Smooth muscle cell of the brain vasculature (primary cell): ENCODE measurements at places on chromosomes 1 and 21.

- no peak for DNase-seq
Measured at GRCh38 chr1:197771904-197772556, 3.2 kb downstream of the DENND1B start.

DNA sequence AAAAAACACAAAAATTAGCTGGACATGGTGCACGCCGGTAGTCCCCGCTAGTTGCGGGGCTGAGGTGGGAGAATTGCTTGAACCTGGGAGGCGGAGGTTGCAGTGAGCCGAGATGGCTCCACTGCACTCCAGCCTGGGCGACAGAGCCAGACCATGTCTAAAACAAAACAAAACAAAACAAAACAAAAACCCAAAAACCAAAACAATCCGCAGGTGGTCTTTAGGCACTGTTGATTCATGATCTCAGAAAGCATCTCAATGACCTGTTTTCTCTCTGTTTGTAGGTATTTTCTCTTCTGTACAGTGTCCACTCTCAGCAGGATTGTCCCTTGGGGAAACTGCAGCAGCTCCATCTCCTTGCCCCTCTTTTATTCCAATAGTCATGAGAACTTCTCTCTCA lies 74.9 kb upstream of the ADGRL2 start:
- DNase-seq = no peak

DNA sequence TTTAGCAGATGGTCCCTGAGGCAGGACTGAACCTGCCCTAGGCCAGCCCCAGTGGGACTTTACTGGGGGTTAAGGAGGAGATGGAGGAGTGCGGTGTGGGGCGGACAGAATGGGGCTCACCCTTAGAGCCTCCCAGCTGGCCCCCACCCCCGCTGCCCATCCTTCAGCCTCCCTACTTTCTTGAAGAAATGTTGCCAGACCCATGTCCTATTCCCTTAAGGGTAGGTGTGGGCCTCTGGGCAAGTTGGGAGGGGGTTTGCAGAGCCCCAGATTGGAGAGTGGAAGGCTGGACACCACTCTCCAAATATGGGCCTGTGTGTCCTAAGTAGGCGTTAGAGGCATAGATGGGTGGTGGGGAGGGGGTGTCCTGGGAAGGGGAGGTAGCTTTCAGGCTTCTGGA lies 19.2 kb upstream of the EPS8L3 start:
- DNase-seq = no peak

- no peak for DNase-seq
Measured at GRCh38 chr1:23661887-23662286, 29.7 kb upstream of the RPL11 start.

- no peak for DNase-seq
Measured at GRCh38 chr21:39911286-39912199, 44.3 kb downstream of the PCP4 start.

DNA sequence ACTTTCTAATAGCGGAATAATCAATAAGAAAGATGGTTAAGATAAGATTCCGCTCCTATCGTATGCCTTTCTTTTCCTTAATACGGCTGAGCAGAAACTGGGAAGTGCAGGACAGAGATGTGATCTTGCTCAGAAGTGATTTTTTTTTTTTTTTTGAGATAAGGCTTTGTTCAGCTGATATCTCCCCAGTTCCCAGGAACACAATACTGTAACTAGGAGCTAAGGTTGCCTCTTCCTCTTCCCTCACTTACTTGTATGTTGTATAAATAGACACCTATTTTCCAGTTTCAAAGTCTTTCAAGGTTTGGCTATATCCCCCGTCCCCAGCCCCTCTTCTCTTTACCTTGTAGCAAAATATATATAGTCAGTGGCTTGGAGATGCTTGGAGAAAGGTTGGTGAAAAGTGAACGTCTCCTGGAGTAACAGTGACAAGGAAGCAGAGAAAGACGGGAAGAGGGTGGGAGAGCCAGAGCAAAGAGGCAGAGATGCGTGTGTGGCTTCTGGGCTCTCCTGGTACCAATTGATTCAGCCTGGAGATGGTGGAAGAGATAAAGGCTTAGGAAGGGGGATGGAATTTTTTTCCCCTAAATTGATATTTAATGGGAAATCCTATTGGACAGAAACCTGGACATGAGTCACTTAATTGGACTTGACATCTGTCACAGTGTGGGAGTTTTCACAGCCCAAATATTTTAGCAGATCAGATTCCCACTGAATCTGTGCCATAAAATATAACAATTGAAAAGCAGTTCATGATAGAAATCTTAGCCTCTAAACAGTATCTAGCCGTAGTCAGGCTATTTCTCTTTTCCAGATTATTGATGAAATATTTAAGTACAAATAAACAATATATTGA lies at the start of gene NHLH2:
Gene NHLH2, minus strand, starts transcription at position 522 of the 856 bp plus-strand sequence. CDS start 2,754 bp downstream, outside the sequence.
- DNase-seq = no peak

- DNase-seq = no peak
Measured at GRCh38 chr1:86419277-86419903, 4.6 kb upstream of the CLCA2 start.

- no peak for DNase-seq
Measured at GRCh38 chr21:38261851-38262250, 5.1 kb downstream of the KCNJ15 start.

- DNase-seq = no peak
Measured at GRCh38 chr1:222334026-222334680, 213.8 kb downstream of the HHIPL2 start.

- no peak for DNase-seq
Measured at GRCh38 chr1:44591381-44591780, 82.9 kb downstream of the TMEM53 start.

- no peak for DNase-seq
Measured at GRCh38 chr1:212488436-212489283, 55.9 kb downstream of the NENF start.

GRCh38 chr1:62599044-62599443 lies 1.7 kb downstream of the ANGPTL3 start:
- DNase-seq = no peak

DNA sequence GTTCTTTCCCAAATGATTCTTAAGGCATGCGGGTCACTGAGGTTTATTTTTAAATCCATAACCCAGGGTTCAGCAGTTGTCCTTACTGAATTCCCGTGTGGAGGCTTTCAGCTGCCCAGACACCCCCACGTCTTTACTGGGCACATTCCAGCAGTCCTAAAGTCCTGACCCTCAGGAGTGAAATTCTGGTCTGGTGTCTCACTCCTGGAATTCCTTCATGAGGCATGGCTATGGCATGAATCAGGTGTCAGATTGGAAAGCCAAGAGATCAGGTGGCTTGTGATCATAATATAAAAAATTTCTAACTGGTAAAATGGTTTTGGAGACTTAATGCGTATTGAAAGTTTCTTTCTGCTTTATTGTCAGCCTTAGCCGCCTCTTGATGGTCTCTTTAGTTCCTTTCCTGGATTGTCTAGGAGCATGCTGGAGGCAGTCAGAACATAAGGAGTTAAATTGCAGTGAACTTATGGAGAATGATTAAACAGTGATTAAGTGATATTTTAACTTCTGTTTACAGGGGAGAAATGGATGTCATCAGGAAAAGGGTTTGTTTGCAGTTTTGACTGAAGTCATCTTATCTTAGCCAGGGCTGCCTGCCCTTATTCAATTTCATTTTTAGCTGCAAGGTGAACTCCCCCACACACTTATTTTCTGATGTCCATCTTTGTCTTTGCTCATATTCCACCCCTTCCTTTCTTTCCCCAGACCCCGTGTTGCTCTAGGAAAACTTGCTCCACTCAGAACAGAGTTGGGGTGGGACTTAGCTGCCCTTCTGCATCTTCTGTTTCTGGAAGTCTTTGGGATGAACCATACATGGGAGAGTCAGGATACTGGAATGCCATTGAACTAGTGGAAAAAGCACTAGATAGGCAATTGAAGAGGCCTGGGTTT lies 25.7 kb upstream of the MACF1 start:
- DNase-seq = no peak

GRCh38 chr1:2046174-2046917 lies 3.9 kb upstream of the PRKCZ start:
- no peak for DNase-seq

GRCh38 chr1:39642796-39643195 lies 3.4 kb upstream of the HEYL start:
- DNase-seq = no peak

GRCh38 chr1:180851995-180852887 lies 60.5 kb upstream of the KIAA1614 start:
- no peak for DNase-seq

GRCh38 chr1:47763591-47764171 lies 233.5 kb downstream of the TRABD2B start:
- DNase-seq = no peak

DNA sequence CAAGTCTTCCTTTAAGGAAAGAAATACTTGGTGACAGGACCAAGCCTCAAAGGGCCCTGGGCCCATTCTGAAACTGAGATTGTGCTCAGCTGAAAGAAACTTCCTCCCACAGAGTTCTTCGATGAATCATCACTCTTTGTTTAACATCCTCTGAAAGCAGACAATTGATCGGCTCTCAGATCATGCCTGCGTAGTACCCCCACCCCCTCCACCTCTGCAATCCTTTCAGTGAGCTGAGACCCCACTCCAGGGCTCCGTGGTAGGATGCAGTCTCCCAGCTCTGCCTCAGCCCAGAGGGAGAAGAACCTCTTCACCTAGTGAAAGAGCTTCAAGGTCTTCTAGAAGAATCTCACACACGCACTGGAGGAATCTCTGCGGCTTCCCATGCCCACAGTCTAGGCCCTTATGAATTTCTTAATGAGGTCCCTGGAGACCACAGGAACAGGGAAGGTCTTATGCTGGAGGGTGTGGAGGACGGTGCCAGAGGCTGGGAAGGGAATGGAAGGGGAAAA lies 104.9 kb upstream of the SOD1 start:
- DNase-seq = no peak

DNA sequence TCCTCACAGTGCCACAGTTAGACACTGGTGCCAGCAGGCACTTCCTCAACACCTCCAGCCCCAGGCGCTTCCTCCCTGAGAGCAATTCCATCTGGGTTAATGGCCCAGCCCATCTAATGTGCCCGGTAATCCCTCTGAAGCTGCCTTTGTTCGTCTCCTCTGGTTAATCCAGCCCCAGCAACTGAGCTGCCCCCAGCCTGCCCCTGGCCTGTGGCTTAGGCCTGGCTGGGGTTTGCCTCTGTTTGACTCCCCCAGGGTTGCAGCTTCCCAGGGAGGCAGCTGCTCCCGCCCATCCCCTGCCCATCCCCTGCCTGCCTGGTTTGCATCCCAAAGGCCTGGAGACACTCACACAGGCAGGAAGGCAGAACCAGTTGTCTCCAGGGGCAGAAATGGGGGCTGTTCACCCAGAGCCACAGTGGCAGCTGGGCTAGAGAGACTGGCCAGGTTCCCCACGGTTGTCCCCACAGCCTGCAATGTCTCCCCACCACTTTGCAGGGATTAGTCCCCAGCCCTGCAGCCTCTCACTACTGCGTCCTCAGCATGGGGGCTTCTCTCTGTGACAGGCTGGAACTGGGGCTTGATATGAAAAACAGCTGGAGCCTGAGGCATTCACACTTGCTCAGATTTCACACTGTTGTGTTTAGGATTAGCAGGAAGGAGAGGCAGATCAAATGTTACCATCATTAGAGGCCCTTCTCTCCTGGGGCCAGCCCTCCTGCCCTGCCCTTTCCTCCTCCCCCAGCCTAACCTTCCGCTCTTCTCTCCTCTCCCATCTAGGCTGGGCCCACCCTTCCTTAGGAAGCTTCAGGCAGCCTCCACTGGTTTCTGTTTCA lies 120.2 kb downstream of the TLR5 start:
- no peak for DNase-seq

GRCh38 chr1:6898974-6899539 lies 113.8 kb downstream of the CAMTA1 start:
- no peak for DNase-seq

- no peak for DNase-seq
Measured at GRCh38 chr1:196732526-196732925, 42.1 kb upstream of the CFHR3 start.

DNA sequence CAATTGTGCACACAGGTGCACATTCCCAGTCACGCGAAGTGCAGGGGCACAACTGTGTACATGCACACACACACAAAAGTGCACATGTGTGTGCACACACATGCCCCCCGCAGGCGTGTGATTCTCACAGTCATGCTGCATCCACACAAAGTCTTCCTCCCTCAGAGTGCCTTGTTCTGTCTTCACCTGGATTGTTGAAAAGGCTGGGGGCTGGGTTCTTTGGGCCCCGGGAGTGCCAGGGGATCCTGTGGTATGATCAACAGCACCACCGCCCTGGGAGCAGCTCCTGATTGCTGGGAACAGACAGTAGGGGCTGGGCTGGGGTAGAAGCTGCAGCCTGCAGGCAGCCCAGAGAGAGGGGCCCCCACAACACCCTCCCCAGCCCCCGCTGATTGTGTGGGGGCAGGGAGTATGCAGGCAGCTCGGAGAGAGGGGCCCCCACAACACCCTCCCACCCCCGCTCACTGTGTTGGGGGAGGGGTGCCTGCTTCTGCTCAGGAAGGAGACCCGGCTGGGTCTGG lies 3.4 kb downstream of the COL18A1 start:
- no peak for DNase-seq

DNA sequence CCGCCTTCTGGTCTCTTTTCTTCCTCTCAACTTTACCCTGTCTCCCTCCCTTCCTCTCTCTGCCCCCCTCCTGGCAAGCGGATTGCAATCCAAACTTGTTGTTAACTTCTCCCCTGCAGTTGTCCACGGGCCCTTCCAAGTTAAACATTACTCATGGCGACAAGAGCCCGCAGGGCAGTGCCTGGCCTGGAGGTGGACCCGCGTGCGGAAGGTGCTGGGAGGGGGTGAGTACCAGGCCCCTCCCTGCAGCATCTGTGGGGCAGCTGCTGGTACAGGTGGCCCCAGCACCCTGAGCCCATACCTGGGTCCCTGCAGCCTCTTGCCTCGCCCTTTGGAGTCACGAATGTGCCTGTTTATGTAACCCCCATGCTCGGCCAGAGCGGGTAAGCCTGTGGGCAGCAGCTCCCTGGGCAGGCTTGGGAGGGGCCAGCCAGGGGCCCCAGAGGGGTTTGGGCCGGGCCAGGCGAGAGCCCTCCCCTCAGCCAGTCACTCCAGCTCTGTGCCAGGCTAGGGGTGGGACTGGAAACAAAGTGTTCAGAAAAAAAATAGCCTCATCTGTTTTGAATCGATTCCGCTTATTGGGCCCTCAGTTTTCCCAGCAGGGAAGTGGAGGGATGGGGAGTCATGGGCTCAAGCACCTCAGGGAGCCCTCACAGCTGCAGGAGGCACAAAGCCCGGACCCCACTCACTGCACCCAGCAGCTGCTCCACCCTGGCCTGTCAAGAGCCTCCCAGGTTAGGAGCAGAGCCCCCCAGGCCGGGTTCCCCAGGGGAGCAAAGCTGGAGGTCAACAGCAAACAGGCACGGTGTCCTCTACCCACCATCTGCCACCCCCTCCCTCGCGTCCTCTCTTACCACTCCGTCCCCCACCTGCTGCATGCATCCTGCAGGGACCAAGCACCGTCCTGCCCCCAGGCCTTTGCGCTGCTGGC lies 14.0 kb upstream of the FAAP20 start:
- peak; percentile 88 for DNase-seq

DNA sequence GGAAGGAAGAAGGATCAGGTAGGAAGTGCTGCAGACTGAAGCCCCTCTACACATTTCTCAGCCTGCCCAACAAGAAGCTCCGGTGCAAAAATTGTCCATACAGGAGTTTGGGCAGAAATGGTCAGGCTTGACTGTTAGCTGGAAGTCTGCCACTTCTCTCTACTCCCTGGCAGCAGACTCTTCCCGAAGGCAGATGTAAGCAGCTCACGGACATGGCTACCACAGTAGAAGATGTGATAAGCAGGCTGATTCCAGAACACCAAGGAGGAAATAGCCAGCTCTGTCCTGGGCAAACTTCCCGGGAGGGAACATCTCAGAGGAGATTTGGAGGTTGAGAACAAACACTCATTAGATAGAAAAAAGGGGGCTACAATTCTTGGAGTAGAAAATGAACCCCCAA lies 52.6 kb downstream of the TRABD2B start:
- no peak for DNase-seq
